ENCODE measurements at places on chromosomes 6 and 20.

GRCh38 chr6:16570946-16571345 is 190.3 kb downstream of the ATXN1 start:
- H3K27me3 ChIP-seq: no peaks in the 10 kb centered on the region
- no peak for DNase-seq
- H3K27ac ChIP-seq: peak overlapping the region; percentile 19
- no peak overlapping the region for H3K4me3 ChIP-seq

GRCh38 chr6:162684961-162685360 is 42.6 kb downstream of the PRKN start:
- H3K27me3 ChIP-seq: no peaks in the 10 kb centered on the region
- H3K36me3 ChIP-seq: no peaks in the 10 kb centered on the region
- DNase-seq: no peak

DNA sequence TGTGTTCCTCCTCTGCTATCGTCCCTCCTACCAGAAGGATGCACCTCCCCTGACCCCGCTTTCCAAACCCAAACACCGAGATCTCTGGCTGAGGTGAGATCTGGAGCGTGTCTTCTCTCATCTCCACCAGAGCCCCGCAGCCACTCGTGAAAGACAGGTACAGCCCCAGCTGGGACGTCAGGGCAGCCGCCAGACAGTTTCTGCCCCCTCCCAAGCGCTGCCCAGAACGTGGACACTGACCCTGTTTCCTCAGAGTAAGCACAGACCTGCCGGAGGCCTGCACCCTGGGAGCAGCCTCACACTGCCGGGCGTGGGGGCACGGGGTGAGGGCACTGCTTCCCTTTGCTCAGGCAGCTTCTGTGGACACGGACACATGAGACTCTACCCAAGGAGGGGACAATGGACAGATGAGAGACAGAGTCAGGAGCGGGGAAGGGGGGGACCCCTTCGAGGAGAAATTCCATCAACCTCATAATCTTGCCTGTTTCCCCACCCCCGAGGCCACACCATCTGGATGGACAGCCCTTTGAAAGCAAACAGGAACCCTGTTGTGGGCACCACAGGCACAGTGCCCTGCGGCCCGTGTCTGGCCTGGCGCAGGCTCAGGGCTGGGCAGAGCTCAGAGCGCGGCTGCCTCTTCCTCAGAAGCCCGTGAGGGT is 210.6 kb downstream of the DLL1 start:
- no peak overlapping the region for H3K27ac ChIP-seq
- no peaks in the 10 kb centered on the region for H3K27me3 ChIP-seq
- no peak overlapping the region for H3K4me3 ChIP-seq
- peaks cover 3% of the 10 kb centered on the region for H3K36me3 ChIP-seq
- peaks cover 4% of the 10 kb centered on the region for H3K4me1 ChIP-seq
- no peak for DNase-seq

DNA sequence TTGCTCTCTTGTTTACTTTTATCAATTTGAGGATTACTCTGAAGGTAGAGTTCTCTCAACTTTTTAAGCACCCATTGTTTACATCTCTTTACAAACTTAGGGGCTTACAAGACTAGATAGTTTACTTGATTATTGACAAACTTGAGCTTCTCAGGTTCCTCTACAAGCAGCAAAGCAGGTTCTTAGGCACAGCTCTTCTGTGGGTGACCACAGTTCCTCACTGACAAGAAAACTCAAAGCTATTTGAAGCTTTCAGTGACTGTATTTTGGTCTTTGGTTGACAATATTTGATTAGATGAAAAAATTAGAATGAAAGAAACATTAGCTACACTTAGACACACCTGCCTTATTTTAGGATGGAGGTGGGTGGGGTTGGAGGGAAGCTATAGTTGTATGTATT is 327.3 kb upstream of the RUNX2 start:
- no peak overlapping the region for H3K27ac ChIP-seq
- H3K27me3 ChIP-seq: no peaks in the 10 kb centered on the region
- H3K4me1 ChIP-seq: peaks cover 11% of the 10 kb centered on the region
- no peak overlapping the region for H3K4me3 ChIP-seq
- H3K36me3 ChIP-seq: no peaks in the 10 kb centered on the region

GRCh38 chr6:107490566-107491137 is 735 bp downstream of the SOBP start:
- peaks cover 40% of the 10 kb centered on the region for H3K27me3 ChIP-seq
- H3K36me3 ChIP-seq: peaks cover 6% of the 10 kb centered on the region

GRCh38 chr6:82693094-82693493 is 329.5 kb downstream of the TPBG start:
- H3K4me1 ChIP-seq: no peaks in the 10 kb centered on the region
- DNase-seq: no peak
- H3K27ac ChIP-seq: no peak overlapping the region
- peaks cover under 1% of the 10 kb centered on the region for H3K27me3 ChIP-seq
- H3K36me3 ChIP-seq: no peaks in the 10 kb centered on the region
- no peak overlapping the region for H3K4me3 ChIP-seq

Data from effector memory CD8-positive, alpha-beta T cell (primary cell).